ENCODE measurements at places on chromosomes 11 and 22.
A peak's percentile ranks its signal among the peaks of the same experiment; 100 is the strongest.

DNA sequence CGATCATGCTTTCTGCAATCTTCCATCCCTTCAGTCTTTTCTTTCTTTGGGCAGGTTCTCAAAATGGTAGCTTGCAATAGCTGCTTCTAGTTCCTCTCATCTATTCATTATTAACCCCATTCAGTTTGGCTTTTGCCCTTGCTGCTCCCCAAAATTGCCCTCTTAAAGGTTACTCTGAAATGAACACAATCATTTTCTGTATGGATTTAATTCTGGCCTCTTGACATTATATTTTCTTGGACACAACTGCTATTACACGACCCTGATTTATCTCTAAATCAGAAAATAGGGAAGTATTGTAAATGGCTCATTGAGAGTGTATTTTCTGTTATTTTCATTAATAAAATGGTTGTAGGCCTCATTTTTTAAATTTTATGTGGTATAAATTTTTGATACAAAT lies at the start of gene ANGPTL5:
ANGPTL5 (minus strand) TSS at position 101 of the 400 bp plus-strand sequence. CDS start 8,613 bp downstream, outside the sequence.
- DNase-seq, result no peak

- no peak for DNase-seq
Measured at GRCh38 chr11:110529043-110529442, 99.3 kb downstream of the FDX1 start.

- DNase-seq, result peak; percentile 74
Measured at GRCh38 chr11:117986981-117987574, 884 bp downstream of the IL10RA start.

DNA sequence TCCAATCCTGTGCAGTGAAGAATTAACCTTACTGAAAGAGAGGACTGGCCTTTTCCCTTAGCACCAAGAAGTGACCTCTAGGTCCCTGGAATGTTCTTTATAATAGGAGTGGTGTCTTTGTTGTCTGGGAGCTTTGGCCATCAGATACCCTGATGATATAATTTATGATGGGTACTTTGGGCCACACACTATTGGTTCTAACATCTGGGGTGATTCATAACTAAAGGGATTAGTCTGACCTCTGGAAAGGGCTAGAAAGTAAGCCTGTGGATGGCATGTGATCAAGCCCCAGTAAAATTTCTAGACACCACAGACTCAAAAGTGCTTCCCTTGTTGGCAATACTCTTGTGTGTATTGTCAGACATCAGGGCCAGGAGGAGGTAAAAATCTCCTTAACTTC lies 891.2 kb downstream of the KCNA4 start:
- no peak for DNase-seq

- DNase-seq, result no peak
Measured at GRCh38 chr11:16193897-16194381, 162.4 kb downstream of the SOX6 start.
